Mesothelial cell of epicardium (in vitro differentiated cells): ENCODE measurements at places on chromosomes 11 and 22. TPM values are rescaled to one million over a fixed set of nuclear protein-coding genes. Genes with fewer than 3 reads are reported as not detected.
A peak's percentile ranks its signal among the peaks of the same experiment; 100 is the strongest.

DNA sequence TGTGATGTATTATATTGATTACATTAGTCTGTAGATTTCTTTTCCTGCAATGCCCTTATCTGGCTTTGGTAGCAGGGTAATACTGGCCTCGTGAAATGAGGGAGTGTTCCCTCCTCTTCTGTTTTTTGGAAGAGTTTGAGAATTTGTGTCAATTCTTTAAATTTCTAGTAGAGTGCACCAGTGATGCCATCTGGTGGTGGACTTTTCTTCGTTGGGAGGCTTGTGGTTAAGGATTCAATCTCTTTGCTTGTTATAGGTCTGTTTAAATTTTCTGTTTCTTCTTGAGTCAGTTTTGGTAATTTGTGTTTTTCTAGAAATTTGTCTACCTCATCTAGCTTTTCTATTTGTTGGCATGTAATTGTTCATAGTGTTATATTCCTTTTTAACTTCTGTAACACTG lies 18.9 kb downstream of the SHANK3 start:
- peak; percentile 27 for DNase-seq

DNA sequence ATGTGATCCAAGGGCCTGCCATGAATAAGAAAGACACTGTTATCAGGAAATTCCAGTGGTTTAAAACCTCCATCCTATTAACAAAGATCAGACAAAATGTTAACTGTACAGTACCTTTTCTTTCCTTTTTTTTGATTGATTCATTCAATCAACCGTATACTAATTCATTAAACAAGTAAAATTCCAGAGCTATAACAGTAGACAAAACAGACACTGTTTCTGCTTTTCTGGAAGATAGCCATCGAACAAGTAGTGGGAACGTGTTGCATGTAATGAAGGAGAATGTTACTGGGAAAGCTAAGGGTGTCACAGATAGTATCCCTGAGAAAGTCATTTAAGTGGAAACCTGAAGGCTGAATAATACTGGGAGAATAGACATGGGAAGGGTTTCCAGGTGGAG lies 73.7 kb upstream of the ALKBH3 start:
- no peak for DNase-seq

Gene CCDC81
- total RNA-seq = 2.4 to 2.8 TPM (median 2.5 TPM) in 3 replicates

DNA sequence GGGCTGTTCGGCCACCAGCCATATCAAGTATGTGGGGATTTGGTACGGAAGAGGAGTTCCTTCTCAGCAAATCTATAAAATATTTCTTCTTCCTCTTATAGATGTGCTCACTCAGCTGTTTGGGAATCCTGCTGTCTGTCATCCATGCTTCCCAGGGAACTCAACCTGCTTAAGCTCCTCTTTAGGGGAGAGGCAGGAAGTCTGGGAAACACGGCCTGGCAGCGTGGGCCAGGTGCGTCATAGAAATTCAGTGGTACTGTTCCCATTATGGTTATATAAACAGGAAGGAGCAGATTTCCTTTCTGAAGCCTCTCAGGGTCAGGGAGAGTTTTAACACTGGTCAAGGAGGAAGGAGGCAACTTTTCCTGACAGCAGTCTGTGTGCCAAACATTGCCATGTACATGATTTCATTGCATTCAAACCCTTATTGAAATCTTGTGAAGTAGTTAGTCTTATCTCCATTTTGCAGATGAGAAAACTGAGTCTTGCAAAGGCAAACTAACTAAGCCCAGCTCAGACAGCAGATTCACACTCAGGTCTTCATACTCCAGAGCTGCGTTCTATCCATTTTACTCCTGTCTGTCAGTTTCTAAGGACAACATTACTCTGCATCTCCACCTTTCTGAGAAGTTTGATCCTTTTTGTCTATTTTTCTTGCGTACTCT lies 35.4 kb upstream of the AMOTL1 start:
- no peak for DNase-seq

DNA sequence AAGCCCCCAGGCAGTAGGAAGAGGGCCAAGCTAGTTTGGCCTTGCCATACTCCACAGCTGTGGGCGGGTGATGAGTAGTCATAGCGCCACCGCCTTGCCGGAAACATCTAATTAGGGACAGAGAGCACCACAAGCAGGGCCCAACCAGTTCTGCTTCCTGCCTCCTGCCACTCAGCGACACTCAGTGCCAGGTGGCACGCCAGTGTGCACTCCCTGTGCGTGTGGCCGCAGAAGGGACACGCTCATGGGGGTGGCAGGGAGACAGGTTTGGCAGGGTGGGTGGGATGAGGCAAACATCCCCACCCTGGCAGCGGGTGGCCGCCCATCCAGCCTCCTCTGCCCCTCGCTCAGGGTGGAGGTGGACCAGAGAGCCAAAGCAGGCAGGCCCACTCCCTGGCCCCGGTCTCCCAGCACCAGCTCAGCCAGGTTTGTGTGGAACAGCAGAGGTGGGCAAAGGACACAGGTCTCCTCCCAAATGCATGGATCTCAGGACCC lies 4.9 kb downstream of the OVOL1 start:
- no peak for DNase-seq

- no peak for DNase-seq
These were observed 92.7 kb downstream of the ETS1 start for GRCh38 chr11:128494418-128495332.

DNA sequence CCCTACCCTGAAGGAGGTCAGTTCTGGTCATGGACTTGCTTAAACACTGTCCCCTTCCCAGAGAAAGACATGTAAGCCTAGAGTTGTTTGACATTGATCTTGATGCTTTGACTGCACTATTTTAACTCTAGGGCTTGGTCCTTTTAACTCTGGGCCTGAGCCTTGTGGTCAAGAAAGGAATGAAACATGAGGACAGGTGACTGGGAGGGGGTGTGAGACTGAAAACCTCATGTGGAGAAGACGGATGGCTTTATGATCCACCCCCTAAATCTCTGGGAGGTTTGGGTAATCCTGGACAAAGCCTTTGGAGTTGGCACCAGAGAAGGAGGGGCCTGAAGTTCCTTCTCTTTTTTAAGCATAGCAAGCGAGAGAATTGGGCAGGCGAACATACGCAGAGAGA lies 17.5 kb downstream of the CHRDL2 start:
- no peak for DNase-seq

DNA sequence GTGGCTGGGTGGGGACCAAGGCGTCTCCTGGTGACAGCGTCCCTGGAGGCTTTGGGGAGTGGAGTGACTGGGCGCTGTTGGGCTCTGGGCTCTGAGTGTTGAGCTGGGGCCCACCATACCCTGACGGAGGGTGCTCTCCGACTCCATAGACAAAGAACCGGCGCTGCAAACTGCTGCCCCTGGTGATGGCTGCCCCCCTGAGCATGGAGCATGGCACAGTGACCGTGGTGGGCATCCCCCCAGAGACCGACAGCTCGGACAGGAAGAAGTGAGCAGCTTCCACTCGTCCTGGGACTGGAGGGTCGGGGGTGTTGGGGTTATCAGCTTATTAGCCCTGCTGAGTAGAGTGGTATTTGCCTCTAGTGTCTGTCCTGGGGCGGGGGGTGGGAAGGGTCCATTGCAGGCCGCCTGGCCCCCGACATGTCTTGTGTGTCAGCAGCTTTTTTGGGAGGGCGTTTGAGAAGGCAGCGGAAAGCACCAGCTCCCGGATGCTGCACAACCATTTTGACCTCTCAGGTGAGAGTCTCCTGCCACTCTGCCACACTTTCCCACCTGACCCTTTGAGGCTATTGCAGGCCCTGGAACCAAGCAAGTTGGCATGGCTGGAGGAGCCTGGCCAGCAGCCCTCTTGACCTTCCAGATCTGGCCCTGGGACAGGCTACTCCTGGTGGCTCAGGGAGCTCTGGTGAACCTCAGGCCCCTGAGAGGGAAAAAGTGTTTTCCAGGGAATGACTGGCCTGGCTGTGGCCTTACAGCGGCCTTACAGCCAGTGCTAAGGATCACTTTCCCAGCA lies 7.6 kb downstream of the CLDN5 start:
- DNase-seq = no peak

GRCh38 chr22:31295360-31295759 lies 3.1 kb upstream of the PIK3IP1 start:
- DNase-seq = no peak

DNA sequence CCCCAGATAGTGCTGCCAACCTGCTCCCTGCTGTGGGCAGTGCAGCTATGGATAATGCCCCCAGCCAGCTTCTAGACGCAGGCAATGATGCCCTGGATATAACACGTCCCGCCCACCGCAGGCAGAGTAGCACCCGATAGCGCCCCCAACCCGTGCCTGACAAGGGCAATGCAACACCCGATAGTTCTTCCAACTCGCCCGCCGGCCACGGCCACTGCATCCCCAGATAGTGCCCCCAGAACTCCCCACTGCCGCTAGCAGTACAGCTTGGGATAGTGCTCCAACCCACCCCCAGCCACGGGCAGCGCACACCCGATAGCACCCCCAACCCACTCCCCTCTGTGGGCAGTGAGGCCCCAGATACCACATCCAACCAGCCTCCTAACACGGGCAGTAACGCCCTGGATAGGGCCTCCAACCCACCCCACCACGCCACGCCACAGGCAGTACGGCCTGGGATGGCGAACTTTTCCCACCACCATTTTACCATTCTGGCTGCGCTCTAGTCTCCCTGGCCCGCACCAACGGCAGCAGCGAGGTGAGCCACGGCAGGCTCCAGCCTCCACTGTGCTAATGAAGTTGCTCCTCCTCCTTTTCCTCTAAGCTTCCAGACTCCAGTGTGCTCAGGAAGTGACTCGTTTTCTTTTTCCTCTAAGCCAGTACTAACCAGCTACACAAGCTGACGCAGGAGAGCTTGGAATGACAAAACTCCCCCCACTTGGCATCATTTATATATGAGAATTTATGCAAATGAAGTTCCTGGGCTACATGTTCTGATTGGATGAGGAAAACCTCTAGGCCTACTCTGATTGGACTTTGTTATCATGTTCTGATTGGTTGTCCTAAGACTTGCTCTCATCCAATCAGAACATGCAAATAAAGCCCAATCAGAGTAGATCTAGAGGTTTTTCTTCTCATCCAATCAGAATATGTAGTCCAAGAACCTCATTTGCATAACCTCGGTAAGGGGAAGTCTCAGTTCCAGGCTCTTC lies 3.0 kb upstream of the RFPL3 start:
- no peak for DNase-seq
